ENCODE measurements at places on chromosomes 12 and 14.

GRCh38 chr12:19183121-19183838 lies 53.7 kb downstream of the PLEKHA5 start:
- DNase-seq: no peak

GRCh38 chr14:35298351-35298750 lies 6.2 kb downstream of the PSMA6 start:
- no peak for DNase-seq

GRCh38 chr12:6644903-6645302 lies 2.3 kb downstream of the ACRBP start:
- no peak for DNase-seq

- peak; percentile 85 for DNase-seq
Measured at GRCh38 chr12:50224026-50224692, 57.0 kb upstream of the CERS5 start.

GRCh38 chr12:122062832-122063693 lies 15.5 kb upstream of the MLXIP start:
- no peak for DNase-seq

GRCh38 chr12:95955549-95956159 lies 12.5 kb downstream of the AMDHD1 start:
- no peak for DNase-seq

GRCh38 chr12:110937104-110937641 lies 16.8 kb upstream of the MYL2 start:
- no peak for DNase-seq

DNA sequence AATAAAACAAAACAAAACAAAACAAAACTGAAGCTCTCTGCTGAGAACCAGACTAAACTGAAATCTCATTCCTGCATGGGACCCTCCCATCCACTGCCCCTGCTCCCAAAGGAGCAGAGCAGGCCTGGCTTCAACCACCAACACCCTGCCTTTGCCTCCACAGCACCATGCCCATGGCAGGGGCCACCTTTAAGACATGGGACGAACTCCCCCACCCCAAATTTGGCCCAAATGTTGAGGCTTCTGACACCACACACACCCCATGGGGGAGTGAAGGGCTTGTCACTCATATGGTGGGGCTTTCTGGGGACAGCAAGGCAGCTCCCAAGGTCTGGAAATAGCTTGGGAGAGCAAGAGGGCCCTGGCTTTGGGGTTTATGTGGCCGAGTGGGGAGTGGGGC lies 177.2 kb downstream of the KIF26A start:
- DNase-seq: no peak

DNA sequence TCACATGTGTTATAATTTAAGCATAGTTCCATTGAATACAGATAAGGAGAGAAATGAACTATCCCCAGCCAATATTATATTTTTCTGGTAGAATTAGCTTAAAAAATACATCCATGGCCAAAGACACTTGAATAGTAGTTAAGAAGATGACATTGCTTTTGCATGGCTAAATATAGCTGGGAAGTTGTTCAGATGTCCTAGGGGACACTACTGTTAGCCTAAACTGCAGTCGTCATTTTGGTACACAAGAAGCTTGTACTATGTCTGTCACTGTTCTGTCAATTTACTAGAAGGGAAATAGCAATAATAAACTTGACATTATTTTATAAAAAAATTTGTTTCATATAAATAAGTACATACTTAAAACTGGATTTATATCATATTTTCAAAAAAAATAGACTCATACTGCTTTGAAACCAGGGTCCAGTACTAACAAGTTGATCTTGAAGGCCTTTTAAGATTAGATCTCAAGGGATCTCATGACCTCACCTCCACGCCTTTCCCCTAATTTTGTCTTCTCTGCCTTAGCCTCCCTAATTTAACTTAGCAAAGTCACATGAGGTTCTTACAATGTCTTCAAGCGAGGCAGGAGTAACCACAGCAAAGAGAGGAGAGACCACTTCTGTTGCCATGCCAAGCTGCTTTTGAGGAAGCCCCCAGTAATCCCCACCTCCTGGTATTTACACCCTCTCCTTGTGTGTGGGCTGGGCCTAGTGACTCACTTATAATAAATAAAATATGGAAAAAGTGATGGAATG lies 81.0 kb downstream of the AVPR1A start:
- DNase-seq: no peak

DNA sequence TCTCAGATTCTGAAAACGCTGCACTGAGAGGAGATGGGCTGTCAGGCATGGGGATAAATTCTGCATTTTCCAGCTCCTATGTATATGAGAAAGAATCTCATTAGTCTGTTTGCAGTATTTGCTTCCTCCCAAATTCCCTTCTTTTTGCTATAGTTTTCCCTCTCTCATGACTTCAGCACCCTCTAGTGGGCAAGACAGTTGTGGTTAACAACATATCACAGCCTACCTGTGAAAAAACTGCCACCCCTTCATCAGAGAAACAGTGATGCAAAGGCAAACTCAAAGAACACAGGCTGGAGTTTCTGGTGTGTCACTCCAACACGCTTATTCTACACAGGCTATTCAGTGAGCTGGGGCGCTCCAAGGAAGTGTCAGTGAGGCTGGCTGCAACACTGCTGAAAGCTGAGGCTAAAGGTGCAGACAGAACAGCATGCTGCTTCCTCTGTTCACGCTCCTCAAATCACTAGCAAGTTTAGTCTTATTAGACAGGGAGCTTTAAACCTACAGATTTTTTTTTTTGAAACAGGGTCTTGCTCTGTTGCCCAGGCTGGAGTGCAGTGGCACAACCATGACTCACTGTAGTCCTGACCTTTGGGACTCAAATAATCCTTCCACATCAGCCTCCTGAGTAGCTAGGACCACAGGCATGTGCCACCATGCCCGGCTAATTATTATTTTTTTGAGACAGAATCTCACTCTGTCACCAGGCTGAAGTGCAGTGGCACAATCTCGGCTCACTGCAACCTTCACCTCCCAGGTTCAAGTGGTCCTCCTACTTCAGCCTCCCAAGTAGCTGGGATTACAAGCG lies 19.3 kb downstream of the ZC2HC1C start:
- no peak for DNase-seq

DNA sequence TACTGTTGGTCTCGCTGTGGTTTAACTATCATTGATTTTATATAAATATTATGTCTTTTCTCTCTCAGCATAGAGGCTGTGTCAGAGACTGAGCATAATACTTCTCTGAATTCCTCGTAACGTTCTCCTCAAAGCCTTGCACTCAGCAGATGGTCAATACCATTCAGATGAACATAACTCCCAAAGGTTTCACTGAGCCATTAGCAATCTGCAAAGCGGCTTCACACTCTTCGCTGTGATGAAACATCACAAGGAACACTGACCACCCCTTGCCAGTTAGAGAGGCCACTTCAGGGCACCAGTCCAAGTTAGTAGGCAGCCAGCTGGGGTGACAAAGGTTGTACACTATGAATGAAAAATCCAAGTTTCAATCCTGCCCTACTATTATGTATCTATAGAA lies 30.1 kb upstream of the STON2 start:
- DNase-seq: no peak

GRCh38 chr14:71119075-71119474 lies 211.8 kb downstream of the PCNX1 start:
- no peak for DNase-seq

- DNase-seq: no peak
Measured at GRCh38 chr14:68976160-68977067, 2.7 kb downstream of the ACTN1 start.

DNA sequence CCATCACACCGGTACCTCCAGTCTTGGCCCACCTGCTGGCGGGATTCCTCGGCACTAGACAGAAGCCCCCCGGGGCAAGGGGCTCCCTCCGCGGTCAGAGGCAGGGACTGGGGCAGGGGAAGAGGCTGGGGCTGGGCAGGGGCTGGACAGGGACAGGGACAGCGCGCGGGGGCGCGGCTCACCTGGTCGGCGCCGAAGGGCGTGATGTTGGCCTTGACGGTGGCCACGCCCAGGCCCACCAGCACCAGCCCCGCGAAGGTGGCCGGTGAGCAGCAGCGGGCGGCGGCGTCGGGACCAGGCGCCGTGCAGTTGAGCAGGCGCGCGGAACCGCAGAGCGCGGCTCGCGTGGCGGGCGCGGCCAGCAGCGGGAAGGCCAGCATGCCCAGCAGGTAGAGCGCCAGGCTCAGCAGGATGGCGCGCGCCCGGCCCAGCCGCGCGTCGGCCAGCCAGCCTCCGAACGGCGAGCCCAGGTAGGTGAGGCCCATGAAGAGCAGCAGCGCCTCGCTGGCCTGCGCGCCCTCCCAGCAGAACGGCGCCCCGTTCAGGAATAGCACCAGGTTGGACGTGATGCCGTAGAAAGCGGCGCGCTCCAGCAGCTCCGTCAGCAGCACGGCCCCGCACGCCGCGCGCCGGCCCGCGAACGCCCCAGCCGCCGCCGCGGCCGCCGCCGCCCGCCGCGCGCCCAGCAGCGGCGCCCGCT lies 392 bp downstream of the SLC15A4 start:
- no peak for DNase-seq

DNA sequence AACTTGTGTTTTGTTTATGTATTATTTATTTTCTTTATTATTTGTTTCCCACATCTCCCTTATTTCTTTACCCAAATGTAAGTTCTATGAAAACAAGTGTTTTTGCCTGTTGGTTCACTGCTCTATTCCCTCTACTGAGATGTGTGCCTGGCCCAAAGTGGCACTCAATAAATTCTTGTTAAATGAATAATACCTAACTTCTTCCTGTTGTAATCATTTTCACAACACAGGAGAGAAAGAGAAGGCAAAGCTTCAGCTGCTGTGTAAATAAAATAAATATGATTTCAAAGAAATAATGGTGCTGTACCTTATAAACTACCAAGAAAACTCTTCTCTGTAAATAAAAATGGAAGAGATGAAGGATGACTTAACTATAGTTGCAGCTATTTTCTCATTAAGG lies 116.2 kb downstream of the TRHDE start:
- DNase-seq: no peak

DNA sequence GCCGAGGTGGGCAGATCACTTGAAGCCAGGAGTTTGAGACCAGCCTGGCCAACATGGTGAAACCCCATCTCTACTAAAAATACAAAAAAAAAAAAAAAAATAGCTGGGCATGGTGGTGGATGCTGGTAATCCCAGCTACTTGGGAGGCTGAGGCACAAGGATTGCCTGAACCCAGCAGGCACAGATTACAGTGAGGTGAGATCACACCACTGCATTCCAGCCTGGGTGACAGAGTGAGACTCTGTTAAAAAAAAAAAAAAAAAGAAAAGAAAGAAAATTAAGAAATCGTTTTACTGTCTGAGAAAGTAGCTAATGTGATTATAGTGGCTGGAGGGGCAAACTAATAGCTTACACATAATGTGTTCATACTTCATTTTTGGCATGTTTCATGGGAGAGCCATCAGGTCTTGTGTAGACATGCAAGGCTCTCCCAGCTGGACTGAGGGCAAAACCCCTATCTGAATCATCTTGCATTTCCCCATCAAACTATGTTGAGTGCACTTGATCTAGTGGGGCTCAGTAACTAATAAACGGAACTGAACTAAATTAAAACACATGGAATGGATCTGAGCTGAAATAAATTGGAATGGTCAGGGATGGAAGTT lies 16.2 kb downstream of the KIF21A start:
- DNase-seq: no peak

DNA sequence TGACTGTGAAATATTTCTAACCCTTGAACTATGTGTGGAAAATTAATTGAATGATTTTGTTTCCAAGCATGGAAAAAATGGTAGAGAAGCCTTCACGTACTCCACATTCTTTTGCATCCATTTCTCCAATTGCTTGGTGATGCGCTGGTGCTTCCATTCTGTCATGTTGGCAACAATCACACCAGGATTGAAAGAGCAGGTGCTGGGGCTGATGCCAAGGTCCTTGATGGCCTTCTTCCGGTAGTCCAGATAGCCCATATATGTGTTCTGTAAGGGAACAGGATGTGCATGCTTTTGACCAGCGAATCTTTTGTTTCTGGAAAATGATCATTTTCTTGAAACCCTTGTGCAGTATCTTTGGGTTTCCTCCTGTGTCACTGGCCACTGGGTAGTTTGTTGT lies 28.6 kb downstream of the TDG start:
- no peak for DNase-seq

- no peak for DNase-seq
Measured at GRCh38 chr12:91317306-91317705, 134.7 kb upstream of the DCN start.

- DNase-seq: peak; percentile 12
Measured at GRCh38 chr12:86666316-86666715, 410.1 kb upstream of the MGAT4C start.

- DNase-seq: no peak
Measured at GRCh38 chr14:37698840-37699777, 103.7 kb downstream of the TTC6 start.

- DNase-seq: peak; percentile 87
Measured at GRCh38 chr14:92362781-92363235, 39.8 kb downstream of the SLC24A4 start.

DNA sequence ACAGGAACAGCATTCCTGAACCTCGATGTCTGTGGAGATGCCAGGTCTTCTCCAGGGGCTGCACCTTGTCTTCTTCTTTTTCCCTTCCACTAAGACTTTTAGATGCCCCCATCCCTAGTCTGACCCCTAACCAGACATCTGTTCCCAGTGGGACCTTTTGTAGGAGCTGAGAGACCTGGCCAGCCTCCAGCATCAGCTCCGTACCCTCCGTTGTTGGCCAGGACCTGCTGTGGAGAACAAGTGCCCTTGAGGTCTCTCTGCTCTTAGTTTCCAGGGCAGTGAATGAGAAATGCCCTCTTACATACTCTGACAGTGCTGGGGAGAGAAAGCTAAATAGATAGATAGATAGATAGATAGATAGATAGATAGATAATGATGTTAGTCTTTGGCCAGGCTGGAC lies 16.8 kb upstream of the SDR39U1 start:
- no peak for DNase-seq

DNA sequence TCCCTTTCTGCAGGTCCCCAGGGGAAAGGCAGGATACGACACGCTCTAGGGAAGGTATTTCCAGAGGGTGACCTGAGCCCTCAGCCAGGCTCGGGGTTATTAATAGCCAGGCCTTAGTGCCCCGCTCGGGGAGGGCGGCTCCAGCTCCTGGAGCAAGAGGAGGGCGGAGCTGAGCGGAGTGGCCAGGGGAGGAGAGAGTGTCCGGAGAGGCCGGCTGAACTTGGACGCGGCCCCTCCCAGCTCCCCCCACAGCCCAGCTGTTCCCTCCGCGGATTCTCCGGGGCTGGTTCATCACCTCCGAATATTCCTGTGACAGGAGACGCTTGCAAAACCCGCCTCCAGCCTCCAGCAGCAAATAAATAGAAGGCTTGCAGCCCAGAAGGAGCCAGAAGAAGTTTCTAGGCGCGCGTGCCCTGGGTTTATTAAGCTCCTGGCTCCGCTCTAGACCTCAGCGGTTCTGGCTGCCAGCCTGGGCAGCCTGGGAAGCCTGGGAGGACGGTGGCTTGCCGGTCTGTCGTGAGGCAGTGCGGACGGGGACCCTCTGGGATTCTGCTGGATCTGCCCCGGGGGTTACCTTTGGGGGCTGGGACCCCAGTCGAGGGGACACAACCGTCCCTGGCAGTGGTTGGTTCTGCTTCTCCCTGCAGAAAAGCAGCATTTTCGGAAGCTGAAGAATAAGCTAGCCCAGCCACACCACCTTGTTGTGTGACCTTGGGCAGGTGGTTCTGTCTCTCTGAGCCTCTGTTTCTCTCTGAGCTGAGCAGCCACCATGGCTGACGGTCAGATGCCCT lies at the start of gene HSPB8:
TSS of gene HSPB8 (plus strand) at position 388 of the 791 bp plus-strand sequence. CDS start at position 770, 382 bp downstream.
- peak; percentile 59 for DNase-seq

GRCh38 chr14:106848330-106849121 lies 1322.1 kb downstream of the TMEM121 start:
- DNase-seq: no peak

- DNase-seq: no peak
Measured at GRCh38 chr12:1972856-1973317, 31.4 kb downstream of the DCP1B start.
